ENCODE measurements at places on chromosomes 7 and 10.

- DNase-seq, result no peak
Observed at GRCh38 chr7:33582104-33582503, 323.2 kb upstream of the BMPER start.

DNA sequence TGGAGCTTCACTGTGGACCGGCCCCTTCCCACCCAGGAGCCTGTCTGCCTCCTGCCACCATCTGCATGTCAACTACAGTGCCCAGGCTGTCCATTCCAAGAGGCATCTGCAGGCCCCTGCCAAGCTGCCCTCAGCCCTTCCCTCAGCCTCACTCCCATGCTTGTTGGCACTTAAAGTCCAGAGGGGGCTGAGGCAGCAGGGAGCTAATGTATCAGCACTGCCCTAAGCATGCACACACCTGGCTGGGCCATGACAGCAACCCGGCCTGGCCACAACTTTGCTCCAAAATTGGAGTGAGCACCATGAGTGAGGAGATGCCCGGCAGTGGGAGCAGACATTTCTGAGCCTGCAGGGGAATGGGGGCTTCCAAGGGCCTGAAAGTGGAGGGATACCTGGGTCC is 417.5 kb upstream of the GRM3 start:
- no peak for DNase-seq

- no peak for DNase-seq
Observed at GRCh38 chr10:14603534-14604102, 171.1 kb downstream of the FAM107B start.

DNA sequence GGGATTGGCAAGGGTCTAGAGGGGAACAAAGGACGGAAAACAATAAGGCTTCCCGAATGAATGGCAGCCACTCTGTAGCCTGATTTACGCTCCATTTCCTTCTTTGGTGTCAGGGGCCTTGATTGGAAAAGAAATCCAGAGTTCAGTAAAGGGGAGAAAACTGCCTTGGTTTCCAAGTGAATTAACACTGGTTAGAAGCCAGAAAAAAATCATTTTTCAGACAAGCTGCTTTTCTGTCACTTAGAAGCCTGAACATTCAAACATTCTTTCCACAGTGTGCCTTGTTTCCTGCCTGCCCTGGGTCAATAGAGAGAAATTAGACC is 283 bp upstream of the TRDMT1 start:
- no peak for DNase-seq

- no peak for DNase-seq
Observed at GRCh38 chr10:77832238-77832637, 94.3 kb downstream of the DLG5 start.

GRCh38 chr10:62327885-62328284 is 46.3 kb upstream of the ZNF365 start:
- no peak for DNase-seq

- no peak for DNase-seq
Observed at GRCh38 chr7:20320322-20320721, 10.4 kb upstream of the ITGB8 start.

DNA sequence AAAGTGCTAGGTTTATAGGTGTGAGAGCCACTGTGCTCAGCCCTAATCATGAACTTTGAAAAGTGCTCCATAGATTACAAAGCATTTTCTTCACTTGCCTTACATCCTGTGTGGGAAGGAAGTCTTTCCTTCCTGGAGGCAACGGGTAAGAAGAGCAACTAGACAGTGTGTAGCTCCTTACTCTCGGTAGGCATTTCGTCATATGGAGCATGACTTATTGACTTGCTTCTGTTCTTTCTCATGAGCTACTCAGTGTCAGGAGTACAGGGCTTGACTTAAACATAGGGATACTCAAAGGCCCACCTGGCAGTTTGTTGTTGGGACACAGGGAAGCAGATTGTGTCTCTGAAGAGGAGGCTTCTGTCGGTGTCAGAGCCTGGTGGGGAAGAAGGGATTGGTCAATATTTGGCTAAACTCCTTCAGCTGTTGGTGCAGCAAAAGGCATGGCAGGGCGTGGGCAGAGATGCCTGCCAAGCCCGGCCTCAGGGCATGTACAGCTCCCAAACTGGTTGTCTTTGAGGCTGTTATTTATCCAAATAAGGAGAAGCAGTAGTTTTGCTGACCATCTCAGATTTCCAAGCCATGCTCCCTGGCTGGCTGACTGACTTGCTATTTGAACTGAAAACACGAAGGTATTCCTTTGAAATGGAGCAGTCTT is 248.9 kb downstream of the KIAA1217 start:
- DNase-seq, result no peak

Data from stimulated activated CD4-positive, alpha-beta T cell treated with anti-CD3 and anti-CD28 coated beads, TNF-alpha, amount 100 ng/mL, for 1 hour (primary cell).